ENCODE measurements at places on chromosomes 5 and 9.

GRCh38 chr9:137531099-137531765 is 19.0 kb downstream of the PNPLA7 start:
- DNase-seq: no peak

GRCh38 chr9:14432666-14433350 is 118.9 kb upstream of the NFIB start:
- no peak for DNase-seq

- DNase-seq: no peak
These were observed 436.2 kb downstream of the GABRG2 start for GRCh38 chr5:162503796-162504195.

DNA sequence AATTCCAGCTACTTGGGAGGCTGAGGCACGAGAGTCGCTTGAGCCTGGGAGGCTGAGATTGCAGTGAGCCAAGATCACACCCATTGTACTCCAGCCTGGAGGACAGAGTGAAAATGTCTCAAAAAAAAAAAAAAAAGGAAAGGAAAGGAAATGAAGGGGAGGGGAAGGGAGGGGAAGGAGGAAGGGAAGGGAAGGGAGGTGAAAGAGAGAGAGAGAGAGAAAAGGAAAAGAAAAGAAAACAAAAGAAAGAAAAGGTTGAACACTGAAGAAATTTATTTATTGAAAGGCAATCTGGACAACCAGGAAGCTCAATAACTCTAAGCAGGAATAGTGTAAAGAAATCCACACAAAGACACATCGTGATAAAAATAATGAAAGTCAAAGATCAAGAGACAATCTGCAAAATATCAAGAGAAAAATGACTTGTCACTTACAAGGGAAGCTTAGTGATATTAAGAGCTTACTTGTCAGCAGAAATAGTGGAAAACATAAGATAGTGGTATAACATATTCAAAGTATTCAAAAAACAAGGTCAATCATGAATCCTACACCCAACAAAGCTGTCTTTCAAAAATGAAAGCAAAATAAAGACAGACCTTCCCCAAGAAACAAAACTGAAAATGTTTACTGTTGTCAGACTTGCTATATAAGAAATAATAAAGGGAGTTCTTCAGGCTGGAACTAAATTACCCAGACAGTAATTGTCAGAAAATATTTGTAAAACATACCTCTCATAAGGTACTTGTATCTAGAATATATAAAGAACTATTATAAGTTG is 10.9 kb upstream of the RIMOC1 start:
- no peak for DNase-seq

GRCh38 chr5:74629326-74629725 is 11.2 kb downstream of the ENC1 start:
- no peak for DNase-seq

GRCh38 chr5:66807743-66808142 is 211.6 kb downstream of the MAST4 start:
- no peak for DNase-seq

All from right kidney (tissue), 9 donors.